Stimulated activated CD8-positive, alpha-beta memory T cell treated with anti-CD3 and anti-CD28 coated beads, Interleukin-4, amount 100 ng/mL, for 1 hour (primary cell): ENCODE measurements at places on chromosomes 13 and 19.

DNA sequence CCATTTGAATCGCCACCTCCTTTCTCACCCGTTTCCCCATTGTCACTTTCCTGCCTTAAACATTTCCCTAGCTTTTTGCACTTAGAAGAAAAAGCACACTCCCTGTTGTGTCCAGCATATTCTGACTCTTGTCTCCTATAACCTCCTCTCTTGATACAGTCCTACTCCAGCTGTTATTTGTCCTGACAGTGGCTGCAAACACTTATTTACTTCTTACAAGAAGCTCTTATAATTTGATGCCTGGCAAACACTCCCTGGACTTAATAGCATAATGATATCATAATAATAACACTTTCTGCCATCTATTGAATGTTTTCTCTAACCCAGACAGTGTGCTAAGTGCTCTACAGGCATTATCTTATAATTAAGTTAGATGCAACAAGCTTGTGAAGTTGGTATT is 76.6 kb downstream of the DGKH start:
- DNase-seq = no peak

DNA sequence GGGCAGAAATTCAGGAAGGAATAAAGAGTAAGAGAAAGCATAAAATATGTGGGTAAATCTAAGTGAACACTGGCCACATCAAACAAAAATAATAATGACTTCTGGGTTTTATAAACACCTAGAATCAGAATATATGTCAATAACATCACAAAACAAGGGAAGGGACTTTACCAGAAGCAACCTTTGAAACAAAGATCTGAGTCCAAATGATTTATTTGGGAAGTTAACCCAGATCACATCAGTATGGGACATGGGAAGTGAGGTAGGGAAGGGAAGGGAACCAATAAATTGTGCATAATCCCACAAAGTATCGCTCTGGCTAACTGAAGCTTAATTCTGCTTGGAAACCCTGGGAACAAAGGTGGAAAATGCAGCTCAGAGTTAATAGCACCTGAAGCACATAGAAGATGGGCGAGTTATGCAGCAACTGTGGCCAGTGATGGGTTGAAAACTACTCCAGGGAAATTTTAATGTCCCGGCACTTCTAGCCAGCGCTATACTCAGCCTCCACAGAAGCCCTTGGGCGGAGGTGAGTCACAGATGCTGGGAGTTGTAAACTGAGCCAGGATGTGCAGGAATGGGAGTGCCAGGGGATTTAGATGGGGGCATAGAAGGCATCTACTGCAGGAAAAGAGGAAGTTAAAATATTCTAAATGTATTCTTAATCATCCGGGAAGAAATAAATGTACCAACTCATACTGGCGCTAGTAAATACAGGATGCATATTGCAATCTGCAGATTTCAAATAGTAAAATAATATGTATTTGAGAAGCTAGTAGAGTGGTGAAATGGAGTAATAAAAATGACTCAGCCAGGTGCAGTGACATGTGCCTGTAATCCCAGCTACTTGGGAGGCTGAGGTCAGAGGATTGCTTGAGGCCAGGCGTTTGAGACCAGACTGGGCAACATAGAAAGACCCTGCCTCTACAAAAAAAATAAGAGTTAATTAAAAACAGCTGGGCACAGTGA is 34.2 kb upstream of the CEBPG start:
- no peak for DNase-seq

DNA sequence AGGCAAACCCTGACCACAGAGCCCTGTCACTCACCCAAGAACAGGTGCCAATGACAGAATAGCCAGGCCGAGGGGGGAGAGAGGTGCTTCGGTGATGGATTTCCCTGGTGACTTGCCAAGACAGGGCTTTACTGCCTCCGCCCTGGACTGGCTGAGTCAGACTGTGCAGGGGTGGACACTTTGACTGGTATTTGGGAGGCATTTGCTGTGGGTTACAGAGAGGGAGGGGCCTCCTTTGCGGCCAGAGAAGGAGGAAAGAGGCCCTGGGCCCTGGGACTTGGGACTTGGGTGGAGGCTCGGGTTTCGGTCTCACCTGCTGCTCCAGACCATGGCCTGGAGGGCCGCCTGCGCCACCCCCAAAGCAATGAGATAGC is 4.6 kb upstream of the EPS8L1 start:
- no peak for DNase-seq

GRCh38 chr13:75355609-75356008 is 126.4 kb downstream of the TBC1D4 start:
- no peak for DNase-seq

GRCh38 chr13:58151452-58151851 is 519.9 kb downstream of the PCDH17 start:
- DNase-seq = no peak

- DNase-seq = no peak
Measured at GRCh38 chr19:7913652-7914051, 978 bp upstream of the TGFBR3L start.

GRCh38 chr13:112056739-112057438 is 10.1 kb upstream of the SOX1 start:
- DNase-seq = no peak

DNA sequence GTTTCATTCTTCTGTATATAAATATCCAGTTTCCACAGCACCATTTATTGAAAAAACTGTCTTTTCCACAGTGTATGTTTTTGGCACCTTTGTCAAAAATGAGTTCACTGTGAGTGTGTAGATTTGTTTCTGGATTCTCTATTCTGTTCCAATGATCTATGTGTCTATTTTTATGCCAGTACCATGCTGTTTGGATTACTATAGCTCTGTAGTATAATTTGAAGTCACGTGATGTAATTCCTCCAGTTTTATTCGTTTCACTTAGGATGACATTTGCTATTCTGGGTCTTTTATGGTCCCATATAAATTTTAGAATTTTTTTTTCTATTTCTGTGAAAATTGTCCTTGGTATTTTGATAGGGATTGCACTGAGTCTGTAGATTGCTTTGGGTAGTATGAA is 11.0 kb upstream of the ZNF823 start:
- no peak for DNase-seq

- DNase-seq = no peak
Measured at GRCh38 chr13:113126265-113127150, 3.9 kb downstream of the F10 start.

- no peak for DNase-seq
Measured at GRCh38 chr13:113876346-113877148, 12.7 kb upstream of the GAS6 start.

- DNase-seq = no peak
Measured at GRCh38 chr13:106529415-106530170, 5.9 kb downstream of the EFNB2 start.

DNA sequence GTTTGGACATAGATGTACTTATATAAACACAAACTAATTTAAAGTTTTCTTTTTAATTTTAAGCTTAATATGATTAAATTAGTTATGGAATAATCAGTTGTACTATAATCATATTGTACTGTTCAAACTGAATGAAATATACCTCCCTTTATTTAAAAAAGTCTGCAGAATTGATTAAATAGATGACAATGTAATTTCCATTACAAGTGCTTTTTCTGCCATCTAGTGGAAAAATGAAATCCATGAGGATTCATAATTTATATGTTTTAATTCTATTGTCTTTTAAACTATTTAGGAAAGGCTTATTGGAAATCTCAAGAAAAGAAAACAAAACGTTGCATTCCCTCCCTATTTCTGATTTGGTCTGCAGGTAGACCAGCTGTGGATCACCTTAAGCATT is 30.9 kb downstream of the MZT1 start:
- DNase-seq = no peak

GRCh38 chr19:29484876-29485275 is 40.9 kb upstream of the VSTM2B start:
- no peak for DNase-seq

DNA sequence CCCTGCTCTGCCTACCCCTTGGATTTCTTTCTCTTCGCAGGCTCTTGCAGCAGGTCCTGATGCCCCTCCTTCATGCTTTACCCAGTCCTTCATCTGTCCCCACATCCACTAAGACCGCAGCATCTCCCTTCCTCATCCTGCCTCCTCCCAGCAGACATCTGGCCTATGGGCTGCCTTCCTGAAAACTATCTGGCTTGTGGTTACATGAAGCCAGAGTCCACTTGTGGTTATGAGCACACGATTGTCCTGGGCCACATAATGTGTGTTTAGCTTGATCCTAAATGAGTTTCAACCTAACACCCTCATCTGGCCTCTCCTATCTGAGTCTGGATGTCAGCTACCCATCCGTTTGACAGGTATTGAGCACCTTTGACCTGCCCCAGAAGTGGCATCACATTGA is 5.5 kb upstream of the ZNF175 start:
- DNase-seq = no peak

GRCh38 chr13:30022256-30022655 is 171.8 kb upstream of the UBL3 start:
- no peak for DNase-seq

GRCh38 chr19:45514376-45515051 is 7.2 kb downstream of the VASP start:
- DNase-seq = no peak

- no peak for DNase-seq
Measured at GRCh38 chr19:39759457-39760184, 19.0 kb upstream of the LEUTX start.

DNA sequence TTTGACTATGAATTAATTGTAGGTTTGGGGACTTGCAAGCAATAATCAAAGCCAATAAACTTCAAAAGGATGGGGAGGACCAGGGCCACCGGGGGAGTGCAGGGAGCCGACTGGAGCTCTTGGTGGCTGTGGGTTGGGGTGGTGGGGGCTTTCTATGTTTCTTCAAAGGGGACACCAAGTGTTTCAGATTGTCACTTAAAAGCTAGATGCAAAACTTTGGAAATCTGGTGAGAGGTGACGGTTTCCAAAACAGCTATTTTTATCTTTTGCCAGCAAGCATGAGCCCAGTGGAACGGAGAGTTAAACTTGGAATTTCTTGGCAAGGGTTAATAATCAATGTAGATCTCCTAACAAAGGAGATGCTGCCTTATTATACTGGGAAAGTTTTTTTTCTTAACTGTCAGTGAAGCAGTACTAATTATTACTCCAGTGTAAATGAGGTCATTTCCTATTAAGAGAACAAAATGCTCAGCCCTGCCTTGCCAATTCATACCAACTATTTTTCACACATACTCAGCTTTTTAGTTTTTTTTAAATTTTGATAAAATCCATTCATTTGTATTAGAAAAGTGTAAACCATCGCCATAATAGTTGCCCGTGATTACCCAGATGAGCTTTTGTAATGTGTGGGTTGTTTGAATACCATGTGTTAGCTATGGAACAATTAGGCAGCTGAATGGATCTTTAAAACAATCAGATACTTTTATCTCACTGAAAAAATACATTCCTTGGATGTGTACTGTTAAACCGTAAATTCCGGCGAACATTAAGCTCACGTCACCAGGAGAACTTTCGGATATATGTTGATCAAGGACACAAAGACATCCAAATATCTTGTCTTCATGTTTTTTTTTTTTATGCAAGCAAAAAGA is 95.9 kb upstream of the ZNF536 start:
- no peak for DNase-seq

DNA sequence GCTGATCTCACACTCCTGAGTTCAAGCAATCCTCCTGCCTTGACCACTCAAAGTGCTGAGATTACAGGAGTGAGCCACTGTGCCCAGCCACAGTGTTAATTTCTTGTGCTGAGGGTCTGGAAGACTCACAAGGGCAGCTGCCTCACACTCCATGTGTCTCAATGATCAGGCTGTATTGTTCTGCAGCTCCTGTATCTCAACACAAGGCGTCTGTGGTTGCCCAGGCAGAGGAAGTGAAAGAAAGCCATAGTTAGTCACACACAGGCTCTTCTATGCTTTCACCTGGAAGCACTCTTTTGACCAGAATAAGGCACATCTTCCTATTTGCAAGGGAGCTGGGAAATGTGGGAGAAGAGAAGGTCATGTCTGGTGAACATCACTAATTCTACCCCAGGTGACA is 107.3 kb upstream of the ZNF507 start:
- no peak for DNase-seq

GRCh38 chr13:70237131-70237530 is 128.9 kb upstream of the KLHL1 start:
- no peak for DNase-seq

- DNase-seq = no peak
Measured at GRCh38 chr19:10991521-10992081, 30.8 kb downstream of the SMARCA4 start.

DNA sequence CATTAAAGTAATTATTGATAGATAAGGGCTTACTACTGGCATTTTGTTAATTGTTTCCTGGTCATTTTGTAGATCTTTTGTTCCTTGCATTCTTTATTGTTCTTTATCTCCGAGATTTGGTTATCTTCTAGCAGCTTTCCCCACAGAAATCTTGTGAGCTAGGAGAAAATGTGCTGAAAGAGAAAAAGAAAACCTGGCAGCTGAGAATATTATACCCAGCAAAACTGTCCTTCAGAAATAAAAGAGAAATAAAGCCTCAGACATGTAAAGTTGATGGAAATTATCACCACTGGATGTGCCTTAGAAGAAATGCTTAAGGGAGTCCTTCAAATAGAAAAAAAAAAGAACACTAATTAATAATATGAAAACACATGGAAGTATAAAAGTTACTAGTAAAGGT is 464.9 kb upstream of the GPC6 start:
- DNase-seq = no peak
